ENCODE measurements at places on chromosomes 7 and 10. TPM values are rescaled to one million over a fixed set of nuclear protein-coding genes. Genes with fewer than 3 reads are reported as not detected.

The DOCK1 gene
- 31.9 TPM for total RNA-seq

The CPA1 gene
- not detected for total RNA-seq

The GALNT17 gene
- 0.12 TPM for total RNA-seq

The FAM131B gene
- total RNA-seq = 1.5 TPM

The CFAP46 gene
- total RNA-seq = 1.1 TPM

The MYOF gene
- 208 TPM for total RNA-seq

The FFAR4 gene
- not detected for total RNA-seq

The HOGA1 gene
- 10.8 TPM for total RNA-seq

The TSPAN13 gene
- total RNA-seq = 21.7 TPM

The COBL gene
- total RNA-seq = 6.6 TPM

The RHOBTB1 gene
- 22.2 TPM for total RNA-seq

The FLNC gene
- total RNA-seq = 149 TPM

The AMPH gene
- total RNA-seq = 0.07 TPM

The CNNM1 gene
- total RNA-seq = 0.63 TPM

The SFXN2 gene
- 18.9 TPM for total RNA-seq

The GAD2 gene
- total RNA-seq = not detected

The MRPS24 gene
- total RNA-seq = 225 TPM

The DBNL gene
- total RNA-seq = 151 TPM

The VGF gene
- 20.9 TPM for total RNA-seq

The CALHM3 gene
- not detected for total RNA-seq

The PTF1A gene
- not detected for total RNA-seq

The PTPRE gene
- 6.2 TPM for total RNA-seq

The CFAP70 gene
- 0.14 TPM for total RNA-seq

The PRKCQ gene
- 4.5 TPM for total RNA-seq

The MET gene
- total RNA-seq = 155 TPM

The CALCR gene
- total RNA-seq = not detected

The ZNF746 gene
- total RNA-seq = 22.1 TPM

The ASAH2B gene
- total RNA-seq = 1.6 TPM

The CHST3 gene
- 29.7 TPM for total RNA-seq

The MYL10 gene
- not detected for total RNA-seq

The SLC26A3 gene
- total RNA-seq = not detected

The CHCHD2 gene
- total RNA-seq = 882 TPM

The SORBS1 gene
- 8.5 TPM for total RNA-seq

The PIK3AP1 gene
- 4.2 TPM for total RNA-seq

The ANKRD61 gene
- total RNA-seq = not detected

The ANTXRL gene
- total RNA-seq = not detected

The AGFG2 gene
- total RNA-seq = 10.9 TPM

The SOSTDC1 gene
- not detected for total RNA-seq

The DNAJB6 gene
- total RNA-seq = 147 TPM

The HOXA13 gene
- total RNA-seq = not detected

The TRPV5 gene
- total RNA-seq = not detected

The PALD1 gene
- 3.5 TPM for total RNA-seq

The STEAP4 gene
- total RNA-seq = 0.80 TPM

The SMURF1 gene
- total RNA-seq = 26.9 TPM

The SIRT1 gene
- total RNA-seq = 10.5 TPM

The TFEC gene
- not detected for total RNA-seq

The GDF10 gene
- total RNA-seq = not detected

The ZNF804B gene
- not detected for total RNA-seq

The PNLIPRP1 gene
- not detected for total RNA-seq

The ST8SIA6 gene
- 0.23 TPM for total RNA-seq

The IDI2 gene
- not detected for total RNA-seq

The SEMA3A gene
- total RNA-seq = 13.7 TPM
